CD4-positive, CD25-positive, alpha-beta regulatory T cell (primary cell): ENCODE measurements at places on chromosomes 1 and 21.

DNA sequence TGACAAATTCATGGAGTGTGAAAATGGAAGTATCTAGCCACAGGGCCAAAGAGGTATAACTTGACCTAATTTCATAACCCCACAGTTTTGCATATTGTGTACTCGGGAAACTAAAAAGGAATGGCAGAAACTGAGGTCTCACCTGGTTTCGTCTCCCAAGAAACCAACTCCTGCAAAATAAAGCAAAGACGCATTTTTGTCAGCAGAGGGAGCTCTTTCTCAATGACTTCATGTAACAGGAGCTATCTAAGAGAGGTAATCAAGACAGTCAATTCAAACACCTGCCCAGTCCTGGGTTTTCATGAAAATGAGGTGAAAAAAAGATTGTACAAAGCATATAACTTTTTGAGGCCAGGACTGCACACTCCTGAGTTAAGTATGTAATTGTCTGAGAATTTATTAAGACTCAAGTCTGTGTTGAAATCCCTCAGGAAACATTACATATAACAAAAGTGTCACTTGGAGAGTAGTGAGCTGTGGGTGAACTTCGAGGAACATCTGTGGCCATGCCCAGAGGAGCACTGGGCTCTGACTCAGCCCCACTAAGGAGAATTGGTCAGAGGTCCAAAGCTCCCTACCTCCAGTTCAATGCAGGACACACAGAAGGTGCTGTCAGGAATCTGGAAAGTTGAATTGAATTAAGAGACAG is 17.6 kb downstream of the FCRL4 start:
- DNase-seq = peak; percentile 13

- no peak for DNase-seq
Observed at GRCh38 chr1:25112400-25112799, 119.9 kb downstream of the SYF2 start.

- DNase-seq = no peak
Observed at GRCh38 chr1:238223076-238223640, 332.4 kb upstream of the ZP4 start.

- DNase-seq = no peak
Observed at GRCh38 chr1:217090060-217090911, 367.1 kb upstream of the ESRRG start.

- DNase-seq = peak; percentile 65
Observed at GRCh38 chr1:31181515-31182343, 58.0 kb downstream of the NKAIN1 start.

- DNase-seq = no peak
Observed at GRCh38 chr1:220791285-220791684, 4.6 kb downstream of the MTARC1 start.

DNA sequence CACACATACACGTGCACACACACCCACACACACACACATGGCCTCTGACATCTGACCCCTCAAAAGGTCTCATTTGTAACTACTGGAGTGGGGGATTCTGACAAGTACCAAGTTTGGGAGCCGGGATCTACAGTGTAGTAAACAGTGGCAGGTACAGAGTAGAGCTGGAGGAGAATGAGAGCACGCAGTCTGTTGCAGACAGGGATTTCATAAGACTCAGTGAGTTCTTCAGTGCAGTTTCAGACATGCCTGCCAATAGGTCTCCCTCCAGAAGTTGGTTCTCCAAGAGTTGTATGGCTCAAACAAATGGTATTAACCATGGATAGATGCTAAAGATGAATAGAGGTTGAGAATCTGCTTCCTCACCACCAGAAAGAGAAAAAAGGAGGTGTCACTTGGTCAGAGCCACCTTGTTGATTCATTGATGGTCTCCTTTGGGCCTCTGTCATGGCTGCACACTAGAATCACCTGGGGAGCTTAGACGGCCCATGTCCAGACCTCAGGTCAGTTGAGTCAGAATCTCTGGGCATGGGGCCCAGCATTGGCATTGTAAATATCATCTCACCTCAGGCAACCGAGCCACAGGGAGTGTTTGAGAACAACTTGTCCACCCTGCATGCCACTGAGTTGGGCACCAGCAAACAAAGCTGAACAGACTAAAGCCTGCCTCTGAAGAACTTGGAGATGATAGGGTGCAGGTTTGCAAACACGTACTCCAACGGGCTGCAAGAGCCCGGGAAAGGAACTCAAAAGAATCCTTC is 122.1 kb downstream of the EDEM3 start:
- DNase-seq = no peak

DNA sequence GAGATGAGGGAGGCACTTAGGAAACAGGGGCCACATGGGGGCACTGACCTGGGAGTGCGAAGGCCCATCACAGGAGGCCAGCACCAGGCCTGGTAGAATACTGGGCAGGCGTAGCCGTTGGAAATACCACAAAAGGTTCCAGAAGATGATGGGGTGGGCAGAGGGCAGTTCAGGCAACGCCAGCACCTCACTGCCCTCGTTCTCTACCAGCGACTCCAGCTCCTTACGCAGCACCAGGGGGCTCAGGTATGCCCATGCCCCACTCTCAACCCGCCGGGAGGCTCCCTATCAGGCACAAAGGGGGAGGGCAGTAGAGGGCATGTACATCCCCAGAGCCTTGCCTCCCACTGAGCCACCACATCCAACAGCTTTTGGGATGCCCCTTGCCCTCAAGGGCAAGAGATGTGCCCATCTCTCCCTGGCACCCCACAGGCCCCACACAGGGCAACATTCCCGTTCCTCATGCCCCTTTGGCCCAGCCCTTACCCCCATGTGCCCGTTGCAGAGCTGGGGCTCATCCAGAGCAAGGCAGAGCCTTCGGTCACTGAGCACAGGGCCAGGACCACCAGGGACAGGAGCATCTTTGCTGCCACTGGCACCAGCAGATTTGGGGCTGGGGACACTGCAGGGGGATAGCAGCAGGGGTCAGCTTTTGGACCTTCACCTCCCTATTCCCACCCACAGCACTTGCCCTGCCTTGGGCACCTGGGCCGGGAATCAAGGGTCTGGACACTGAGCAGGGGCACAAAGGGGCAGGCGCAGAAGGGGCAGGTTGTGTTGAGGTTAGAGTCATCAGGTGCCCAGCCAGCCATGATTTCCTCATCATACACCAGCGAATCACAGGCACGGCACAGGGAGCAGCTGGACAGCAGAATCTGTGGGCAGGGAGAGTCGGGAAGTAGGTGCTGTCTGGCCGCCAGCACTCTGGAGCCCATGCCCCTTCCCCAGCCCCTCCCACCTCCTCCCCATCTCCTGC is 9.7 kb upstream of the GATAD2B start:
- DNase-seq = no peak

DNA sequence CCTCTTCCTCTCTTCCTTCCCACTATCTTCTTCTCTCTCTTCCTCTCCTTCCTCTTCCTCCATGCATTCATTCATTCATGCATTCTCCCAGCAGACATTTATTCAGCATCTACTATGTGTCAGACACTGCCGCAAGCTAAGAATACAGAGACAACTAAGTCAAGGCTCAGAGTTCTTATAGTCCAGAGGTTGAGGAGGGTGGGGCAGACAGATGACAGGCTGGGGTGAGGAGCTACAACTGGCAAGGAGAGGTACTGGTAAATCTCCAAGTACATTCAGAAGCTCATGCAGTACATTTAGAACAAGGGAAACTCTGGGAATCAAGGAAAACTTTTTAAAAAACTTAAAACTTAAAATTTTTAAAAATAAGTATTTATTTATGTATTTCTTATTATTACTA is 56.4 kb upstream of the FMOD start:
- DNase-seq = no peak

GRCh38 chr1:109719337-109719837 is 7.3 kb downstream of the GSTM5 start:
- DNase-seq = no peak

DNA sequence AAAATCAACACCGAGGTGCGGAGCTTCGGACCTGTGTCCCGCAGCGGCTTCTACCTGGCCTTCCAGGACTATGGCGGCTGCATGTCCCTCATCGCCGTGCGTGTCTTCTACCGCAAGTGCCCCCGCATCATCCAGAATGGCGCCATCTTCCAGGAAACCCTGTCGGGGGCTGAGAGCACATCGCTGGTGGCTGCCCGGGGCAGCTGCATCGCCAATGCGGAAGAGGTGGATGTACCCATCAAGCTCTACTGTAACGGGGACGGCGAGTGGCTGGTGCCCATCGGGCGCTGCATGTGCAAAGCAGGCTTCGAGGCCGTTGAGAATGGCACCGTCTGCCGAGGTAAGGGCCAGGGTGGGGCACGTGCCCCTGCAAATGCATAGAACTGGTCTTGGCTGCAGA is 74.1 kb downstream of the EPHB2 start:
- no peak for DNase-seq

DNA sequence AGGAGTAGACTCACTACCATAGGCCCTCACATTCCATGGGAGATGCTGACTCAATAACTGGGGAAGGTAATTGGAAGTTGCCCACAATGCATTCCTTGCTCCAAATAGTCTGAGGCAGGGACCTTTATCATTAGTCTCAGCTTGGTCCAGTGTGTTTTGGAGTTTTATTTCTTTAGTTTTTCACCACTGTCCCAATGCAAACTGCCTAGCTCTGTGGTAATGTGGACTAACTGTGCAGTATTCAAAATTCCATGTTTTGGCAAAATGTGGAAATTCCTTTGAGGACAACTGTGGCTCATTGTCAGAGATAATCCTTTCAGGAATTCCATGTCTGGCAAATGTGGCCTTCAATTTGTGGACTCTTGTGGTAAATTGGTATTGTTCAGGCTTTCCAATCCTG is 78.1 kb upstream of the PAPPA2 start:
- no peak for DNase-seq

GRCh38 chr1:193259636-193260035 is 73.2 kb upstream of the B3GALT2 start:
- DNase-seq = no peak

GRCh38 chr21:38376693-38377092 is 119.9 kb downstream of the KCNJ15 start:
- DNase-seq = no peak

- peak; percentile 79 for DNase-seq
Observed at GRCh38 chr21:31180256-31181081, 142.2 kb upstream of the KRTAP19-8 start.

DNA sequence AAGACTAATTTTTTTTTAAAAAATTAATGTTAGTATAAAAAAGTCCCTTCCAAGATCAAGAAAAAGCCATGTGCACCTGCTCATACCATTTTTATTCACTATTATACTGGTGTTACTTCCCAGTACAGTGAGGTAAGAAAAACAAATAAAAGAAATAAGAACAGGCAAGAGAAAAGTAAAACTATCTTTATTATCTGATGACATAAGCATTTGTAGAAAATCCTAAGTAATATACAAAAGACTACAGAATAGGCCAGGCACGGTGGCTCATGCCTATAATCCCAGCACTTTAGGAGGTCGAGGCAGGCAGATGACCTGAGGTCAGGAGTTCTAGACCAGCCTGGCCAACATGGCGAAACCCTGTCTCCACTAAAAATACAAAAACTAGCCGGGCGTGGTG is 65.3 kb downstream of the SRSF11 start:
- no peak for DNase-seq

GRCh38 chr1:177310326-177310725 is 139.6 kb downstream of the BRINP2 start:
- no peak for DNase-seq

GRCh38 chr1:53345996-53346813 is 18.3 kb upstream of the LRP8 start:
- no peak for DNase-seq

- DNase-seq = no peak
Observed at GRCh38 chr1:54879872-54880271, 7.1 kb downstream of the DHCR24 start.

DNA sequence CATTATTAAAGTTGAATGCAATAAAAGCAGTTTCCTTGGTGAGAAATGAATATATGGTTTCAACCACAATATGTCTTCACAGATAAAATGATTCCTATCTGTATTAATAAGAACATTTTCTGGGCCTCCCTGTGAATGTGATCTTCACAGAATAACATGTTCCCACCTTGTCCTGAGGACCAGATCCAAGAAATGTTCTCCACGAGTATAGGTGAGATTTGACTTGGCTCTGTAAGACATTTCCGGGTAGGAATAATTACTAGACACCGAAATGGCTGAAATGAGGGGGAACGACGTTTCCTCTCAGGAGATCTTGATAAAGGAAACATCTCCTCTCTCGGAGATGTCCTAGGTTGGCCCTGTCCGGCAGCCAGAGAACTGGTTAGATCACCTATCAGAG is 61.4 kb downstream of the CLIC6 start:
- no peak for DNase-seq

DNA sequence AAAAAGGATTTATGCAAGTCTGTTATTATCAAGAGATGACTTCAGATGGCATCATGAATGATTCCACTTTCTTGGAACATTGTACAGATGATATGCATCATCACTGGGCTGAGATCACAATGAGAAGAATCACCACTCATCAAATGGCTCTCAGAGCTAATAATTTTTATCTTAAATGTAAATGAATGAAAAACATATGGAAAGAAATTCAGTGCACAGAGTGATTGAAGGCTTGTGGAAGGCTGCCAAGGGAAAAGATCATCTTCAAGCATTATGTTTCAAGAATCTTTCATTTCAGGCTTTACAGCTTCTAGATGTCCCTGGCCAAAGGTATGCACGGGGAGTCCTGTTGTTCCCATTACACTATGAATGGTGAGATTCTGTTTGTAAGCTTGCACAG is 955.7 kb downstream of the TTLL7 start:
- no peak for DNase-seq

- no peak for DNase-seq
Observed at GRCh38 chr21:28590676-28591075, 402.0 kb downstream of the LTN1 start.

DNA sequence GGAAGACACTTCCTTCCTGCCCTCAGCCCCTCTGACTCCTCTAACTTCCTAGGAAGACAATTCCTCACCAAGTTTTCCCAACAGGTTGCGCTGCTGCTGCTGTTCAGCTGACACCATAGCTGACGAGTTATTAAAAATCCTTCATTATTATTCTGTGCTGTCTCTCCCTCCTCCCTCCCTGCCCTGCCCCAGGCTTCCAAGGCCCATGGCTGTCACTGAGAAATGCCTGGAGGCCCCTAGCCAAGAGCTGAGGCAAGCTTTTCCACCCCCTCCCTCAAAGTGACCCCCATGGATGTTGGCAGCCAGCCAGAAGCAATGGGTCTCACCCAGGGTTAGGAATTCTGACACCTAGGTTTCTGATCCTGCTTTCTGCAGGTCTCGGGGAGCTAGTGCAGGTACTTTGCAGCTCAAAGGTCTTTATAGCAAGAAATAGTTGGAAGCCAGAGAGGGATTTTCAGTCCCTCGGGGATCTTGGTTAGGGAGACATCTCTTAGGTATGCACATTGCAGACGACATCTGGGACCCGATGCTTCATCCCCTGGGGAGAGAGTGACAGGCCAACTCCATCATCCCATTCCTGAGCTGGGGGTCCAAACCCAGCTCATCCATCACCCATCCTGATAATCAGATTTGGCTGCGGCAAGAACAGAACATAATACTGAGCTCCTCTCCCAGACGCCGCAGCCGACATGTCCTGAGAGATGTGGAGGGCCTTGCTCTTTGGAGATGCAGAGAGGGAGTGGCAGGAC is 65.0 kb downstream of the KIRREL1 start:
- no peak for DNase-seq
